NCI-H2107 (cell line): ENCODE measurements at places on chromosomes 1 and 21.

DNA sequence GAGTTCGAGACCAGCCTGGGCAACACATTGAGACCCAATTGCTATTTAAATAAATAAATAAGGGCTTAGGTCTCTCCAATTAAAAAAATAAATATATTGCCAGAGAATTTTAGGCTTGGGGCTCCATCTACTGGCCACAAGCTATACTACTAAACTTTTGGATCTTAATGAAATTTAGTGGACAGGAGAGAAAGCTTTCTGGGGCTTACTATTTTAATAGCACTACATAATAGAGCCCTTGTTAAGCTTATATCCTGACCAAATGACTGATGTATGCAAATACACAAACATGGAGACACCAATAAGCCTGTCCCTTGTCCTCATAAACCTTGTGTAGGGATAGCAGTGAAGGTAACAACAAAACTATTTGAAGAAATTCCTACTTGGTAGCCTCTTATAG lies 18.4 kb downstream of the CCT3 start:
- DNase-seq: no peak

GRCh38 chr1:170669586-170670530 lies 5.9 kb downstream of the PRRX1 start:
- no peak for DNase-seq

GRCh38 chr1:231335663-231336602 lies 1.7 kb downstream of the EXOC8 start:
- DNase-seq: no peak

- DNase-seq: no peak
Observed at GRCh38 chr1:10187026-10187334, 23.4 kb upstream of the KIF1B start.

- DNase-seq: no peak
Observed at GRCh38 chr1:231041719-231042261, 1.7 kb upstream of the FAM89A start.

DNA sequence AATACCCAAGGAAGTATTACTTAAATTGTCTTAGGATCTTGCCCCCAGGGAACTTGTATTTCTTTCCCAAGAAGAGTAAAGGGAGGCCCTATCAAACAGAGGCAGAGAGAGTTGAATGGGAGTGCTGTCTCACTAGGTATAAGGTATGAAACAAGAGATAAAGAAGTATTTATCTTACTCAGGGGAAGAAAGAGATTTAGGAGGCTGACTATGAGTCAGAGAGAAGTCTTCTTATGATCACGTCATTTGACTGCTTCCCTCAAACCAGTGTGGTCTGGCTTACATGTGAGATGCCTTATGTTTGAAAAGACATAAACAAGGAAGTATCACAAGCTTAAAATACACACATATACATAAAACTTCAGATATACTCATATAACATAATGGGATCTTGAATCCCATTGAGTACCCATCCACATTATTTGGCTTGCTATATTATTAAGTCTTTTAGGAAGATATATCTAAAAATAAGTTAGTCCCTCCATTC lies 29.6 kb downstream of the DUSP10 start:
- no peak for DNase-seq

DNA sequence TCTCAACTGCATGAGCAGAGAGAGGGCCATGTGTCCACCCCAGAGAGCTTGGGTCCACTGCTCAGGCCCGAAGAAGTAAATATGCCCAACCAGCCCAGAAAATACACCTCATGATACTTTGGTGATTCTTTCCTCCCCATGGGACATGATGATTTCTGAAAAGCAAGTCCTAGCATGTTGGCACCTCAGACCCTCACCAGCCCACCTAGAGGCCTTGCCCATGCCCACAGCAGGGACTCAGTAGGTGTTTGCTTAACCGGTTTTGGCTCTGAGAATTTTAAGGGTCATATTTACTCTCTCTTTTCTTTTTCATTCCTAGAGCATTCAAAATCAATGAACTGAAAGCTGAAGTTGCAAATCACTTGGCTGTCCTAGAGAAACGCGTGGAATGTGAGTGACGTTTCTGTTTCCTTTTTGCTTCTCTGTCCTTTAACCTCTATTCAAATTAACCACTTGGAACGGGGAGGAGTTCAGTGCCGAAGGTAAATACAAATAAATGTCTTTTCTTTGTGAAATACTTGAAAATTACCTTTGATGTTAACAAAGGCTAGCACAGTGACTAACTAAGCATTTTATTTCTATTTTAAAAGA lies 79.7 kb downstream of the PDE9A start:
- DNase-seq: no peak

DNA sequence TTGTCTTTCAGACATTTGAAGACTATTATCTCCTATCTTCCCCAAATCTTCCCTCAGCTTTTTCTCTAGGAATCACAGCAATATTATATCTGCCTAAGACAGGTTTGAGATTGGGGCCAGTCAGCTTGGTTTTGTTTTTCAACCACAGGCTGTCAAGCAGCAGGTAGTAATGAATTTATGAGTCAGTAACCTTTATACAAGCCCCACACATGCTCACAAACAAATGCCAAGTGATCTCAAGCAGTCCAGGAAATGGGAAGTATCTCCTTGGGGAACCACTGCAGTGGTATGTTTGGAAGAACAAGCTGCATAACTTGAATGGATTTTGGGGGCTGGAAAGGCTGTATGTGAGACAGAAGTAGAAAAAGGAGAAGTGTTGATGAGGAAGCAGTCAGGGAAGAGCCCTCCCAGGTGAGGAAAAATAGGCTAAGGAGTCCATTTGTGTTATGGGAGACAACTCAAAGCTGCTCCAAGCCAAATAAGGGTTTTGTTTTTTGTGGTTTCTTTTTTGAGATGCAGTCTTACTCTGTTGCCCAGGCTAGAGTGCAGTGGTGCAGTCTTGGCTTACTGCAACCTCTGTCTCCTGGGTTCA lies 2.1 kb downstream of the DHDDS start:
- DNase-seq: no peak

DNA sequence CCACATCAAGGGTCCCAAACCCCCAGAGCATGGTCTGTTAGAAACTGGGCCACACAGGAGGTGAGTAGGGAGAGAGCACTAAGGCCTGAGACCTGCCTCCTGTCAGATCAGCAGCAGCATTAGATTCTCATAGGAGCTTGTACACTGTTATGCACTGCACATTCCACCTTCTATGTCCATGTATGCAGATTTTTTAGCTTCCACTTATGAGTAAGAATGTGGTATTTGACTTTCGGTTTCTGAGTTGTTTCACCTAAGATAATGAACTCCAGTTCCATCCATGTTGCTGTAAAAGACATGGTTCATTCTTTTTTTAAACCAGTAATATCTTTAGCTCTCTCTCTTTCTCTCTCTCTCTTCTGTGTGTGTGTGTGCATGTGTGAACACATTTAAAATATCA lies 663 bp upstream of the GBP6 start:
- DNase-seq: no peak

DNA sequence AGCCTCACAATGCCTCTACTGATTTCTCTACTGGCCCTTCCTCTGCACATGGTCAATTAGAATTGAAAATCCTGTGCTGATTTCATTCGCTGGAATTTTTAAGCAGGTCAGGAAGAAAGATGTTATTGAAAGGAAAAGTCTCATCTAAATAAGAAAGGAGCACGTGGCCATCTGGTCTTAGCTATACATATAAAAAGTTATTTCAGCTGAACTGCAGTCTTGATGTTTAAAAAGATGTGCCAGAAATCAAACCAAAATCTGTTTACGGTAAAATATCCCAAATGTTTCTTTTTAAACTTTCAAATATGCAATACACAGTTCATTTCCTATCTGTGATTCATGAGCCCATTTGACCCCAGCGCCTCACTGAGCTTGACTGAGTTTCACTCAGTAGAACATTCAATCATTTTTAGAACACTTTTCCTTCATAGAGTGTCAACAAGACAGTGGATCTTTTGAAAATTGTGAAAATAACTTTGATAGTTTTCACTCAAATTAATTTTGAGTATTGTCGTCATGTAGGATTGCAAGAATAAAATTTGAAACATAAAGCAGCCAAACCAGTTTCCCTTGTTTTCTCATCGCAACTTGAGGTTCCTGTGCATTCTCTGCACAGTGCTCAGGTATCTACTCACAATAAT lies 293.6 kb downstream of the PTPRC start:
- no peak for DNase-seq

GRCh38 chr1:11682799-11683198 lies 1.9 kb upstream of the MAD2L2 start:
- DNase-seq: no peak

- DNase-seq: no peak
Observed at GRCh38 chr1:86994061-86994460, 79.6 kb downstream of the HS2ST1 start.
